ENCODE measurements at places on chromosomes 16 and 17.

DNA sequence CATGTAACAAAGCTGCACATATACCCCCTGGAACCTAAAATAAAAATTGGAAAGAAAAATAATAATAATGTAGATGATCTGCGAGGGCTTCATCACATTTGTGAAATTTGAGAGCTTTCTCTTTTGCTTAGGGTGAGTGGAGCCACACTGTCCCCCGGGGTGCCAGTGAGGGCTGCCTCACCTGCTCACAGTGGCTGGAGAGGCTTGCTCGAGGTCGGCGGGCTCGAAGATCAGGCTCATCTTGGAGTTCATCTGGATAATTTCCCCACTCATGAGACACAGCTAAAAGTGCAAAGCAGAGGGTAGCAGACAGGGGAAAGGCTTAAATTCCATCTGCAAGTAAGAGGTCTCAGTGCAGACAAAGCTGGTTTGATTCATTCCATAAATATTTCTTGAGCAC is 123.8 kb downstream of the DNAH3 start:
- no peak overlapping the region for H3K4me3 ChIP-seq
- DNase-seq: no peak
- no peaks in the 10 kb centered on the region for H3K36me3 ChIP-seq
- no peaks in the 10 kb centered on the region for H3K27me3 ChIP-seq

- no peak for DNase-seq
- H3K4me3 ChIP-seq: no peak overlapping the region
- H3K27me3 ChIP-seq: no peaks in the 10 kb centered on the region
- no peaks in the 10 kb centered on the region for H3K4me1 ChIP-seq
Observed at GRCh38 chr17:78642707-78643106, 65.5 kb upstream of the DNAH17 start.

- no peaks in the 10 kb centered on the region for H3K27me3 ChIP-seq
- no peak overlapping the region for H3K27ac ChIP-seq
- H3K4me1 ChIP-seq: peaks cover 32% of the 10 kb centered on the region
Observed at GRCh38 chr17:50275279-50275678, 1.0 kb downstream of the TMEM92 start.

GRCh38 chr16:27927266-27927901 is 136.1 kb downstream of the GSG1L start:
- no peak overlapping the region for H3K4me3 ChIP-seq
- no peaks in the 10 kb centered on the region for H3K27me3 ChIP-seq
- no peaks in the 10 kb centered on the region for H3K36me3 ChIP-seq
- DNase-seq: no peak

DNA sequence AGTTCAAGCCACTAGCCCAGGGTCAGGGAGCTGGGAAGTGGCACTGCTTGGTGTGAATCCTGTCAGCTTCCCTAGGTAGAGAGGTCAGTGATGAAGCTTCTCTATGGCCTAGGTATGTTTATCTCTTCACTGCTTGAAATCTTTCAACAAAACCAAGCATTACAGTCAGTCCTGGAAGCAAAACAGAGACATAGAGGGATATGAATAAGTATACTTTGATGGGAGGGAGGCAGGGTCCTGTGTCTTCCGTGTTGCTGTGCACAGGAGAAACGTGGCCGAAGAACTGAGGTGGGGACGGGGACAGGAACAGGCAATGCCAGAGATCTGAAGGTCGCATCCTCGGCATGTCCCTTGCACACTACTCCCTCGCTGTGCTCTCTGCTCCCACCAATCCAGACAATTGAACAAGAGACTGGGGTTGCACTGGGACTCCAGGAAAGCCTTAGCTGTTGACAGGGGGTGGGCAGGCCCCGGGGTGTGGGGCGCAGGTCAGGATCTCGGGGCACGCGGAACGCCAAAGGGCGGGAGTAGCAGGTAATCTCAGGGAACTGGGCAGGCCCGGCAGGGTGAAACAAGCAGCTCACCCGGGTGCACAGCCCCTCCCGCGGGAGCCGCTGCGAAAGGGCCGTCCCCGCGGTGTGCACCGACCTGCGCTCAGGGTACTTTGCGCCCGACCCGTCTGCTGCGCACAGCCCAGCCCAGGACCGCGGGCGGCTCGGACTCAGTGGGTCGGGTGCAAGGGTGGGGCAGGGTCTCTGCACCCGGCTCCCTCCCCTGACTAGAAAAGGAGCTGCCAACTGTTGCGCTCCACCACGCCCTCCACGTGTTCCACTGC is at the start of gene MT1H:
Gene MT1H (plus strand): TSS at position 810 of the 835 bp plus-strand sequence. CDS start 71 bp downstream, outside the sequence.
- peak within 1 kb of the TSS; percentile 16 for H3K4me3 ChIP-seq
- no peak within 1 kb of the TSS for H3K27ac ChIP-seq
- H3K4me1 ChIP-seq: peaks cover 23% of the 10 kb centered on the region
- no peaks in the 10 kb centered on the region for H3K36me3 ChIP-seq
- no peaks in the 10 kb centered on the region for H3K27me3 ChIP-seq

DNA sequence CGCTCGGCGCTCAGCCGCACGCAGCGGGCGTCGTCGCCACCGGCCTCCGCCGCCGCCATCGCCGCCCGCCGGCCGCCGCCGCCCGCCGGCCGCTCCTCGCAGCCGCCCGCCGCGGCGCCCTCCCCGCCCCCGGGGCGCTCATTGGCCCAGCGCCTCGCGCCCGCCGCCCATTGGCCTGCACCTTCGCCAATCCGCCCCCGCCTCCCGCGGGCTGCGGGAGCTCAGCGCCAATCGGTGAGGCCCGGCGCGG is at the start of gene PGP:
Gene PGP (minus strand): TSS at position 122 of the 250 bp plus-strand sequence. CDS start 63 bp downstream, at position 59.
- peaks cover 4% of the 10 kb centered on the region for H3K36me3 ChIP-seq
- peaks cover 31% of the 10 kb centered on the region for H3K4me1 ChIP-seq
- H3K4me3 ChIP-seq: peak within 1 kb of the TSS; percentile 76
- DNase-seq: no peak
- no peaks in the 10 kb centered on the region for H3K27me3 ChIP-seq
- H3K27ac ChIP-seq: peak within 1 kb of the TSS; percentile 84

DNA sequence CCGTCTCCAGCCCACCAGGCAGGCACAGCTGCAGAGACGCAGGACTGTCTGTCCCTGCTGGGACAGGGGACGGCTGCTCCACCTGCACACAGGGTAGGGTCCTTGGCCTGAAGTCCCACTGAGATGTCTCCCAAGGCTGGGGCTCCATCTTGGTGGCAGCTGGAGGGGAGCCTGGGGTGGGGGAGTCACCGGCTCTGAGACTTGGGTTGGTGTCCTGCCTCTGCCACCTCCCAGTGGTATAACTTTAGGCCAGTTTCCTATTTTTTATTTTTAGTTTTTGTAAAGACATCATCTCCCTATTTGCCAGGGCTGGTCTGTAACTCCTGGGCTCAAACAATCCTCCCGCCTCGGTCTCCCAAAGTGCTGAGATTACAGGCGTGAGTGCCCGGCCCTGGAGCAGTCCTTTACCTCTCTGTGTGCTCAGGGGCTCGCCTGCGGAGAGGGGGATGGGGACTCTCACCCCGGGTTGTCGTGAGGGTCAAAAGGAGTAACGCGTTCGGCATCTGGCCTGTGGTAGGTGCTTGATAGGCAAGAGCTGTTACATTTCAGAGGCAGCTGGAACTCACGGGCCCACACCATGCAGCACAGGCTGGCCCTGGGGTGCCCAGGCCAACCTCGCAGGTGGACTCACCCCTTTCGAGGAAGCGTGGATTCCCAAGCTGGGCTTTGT is 46.6 kb upstream of the DOC2B start:
- no peaks in the 10 kb centered on the region for H3K36me3 ChIP-seq
- H3K27me3 ChIP-seq: no peaks in the 10 kb centered on the region
- no peaks in the 10 kb centered on the region for H3K4me1 ChIP-seq
- no peak for DNase-seq
- no peak overlapping the region for H3K27ac ChIP-seq

DNA sequence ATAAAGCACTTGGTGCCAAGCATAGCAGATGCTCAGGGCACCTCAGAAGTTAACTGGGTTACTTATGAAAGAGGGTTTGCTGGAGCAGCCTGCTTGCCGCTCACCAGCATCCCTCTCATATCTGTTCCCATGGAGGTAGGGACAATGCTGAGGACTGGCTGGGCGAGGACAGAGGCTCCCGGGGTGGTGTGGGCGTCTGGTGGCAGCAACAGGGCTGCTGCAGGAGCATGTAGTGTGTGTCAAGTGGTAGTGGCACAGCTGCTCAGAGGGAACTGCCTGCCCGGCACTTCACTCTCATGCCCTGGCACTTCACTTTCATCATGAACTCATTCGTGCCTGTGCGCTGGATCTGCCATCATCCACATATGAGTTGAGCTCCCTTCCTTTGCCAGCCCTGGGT is 26.9 kb upstream of the ZNHIT3 start:
- H3K36me3 ChIP-seq: no peaks in the 10 kb centered on the region
- no peak for DNase-seq
- H3K4me1 ChIP-seq: peaks cover 7% of the 10 kb centered on the region
- no peaks in the 10 kb centered on the region for H3K27me3 ChIP-seq

- no peaks in the 10 kb centered on the region for H3K36me3 ChIP-seq
- no peak overlapping the region for H3K27ac ChIP-seq
- H3K4me1 ChIP-seq: no peaks in the 10 kb centered on the region
- no peak overlapping the region for H3K4me3 ChIP-seq
- no peaks in the 10 kb centered on the region for H3K27me3 ChIP-seq
Observed at GRCh38 chr16:82201926-82202325, 31.9 kb upstream of the MPHOSPH6 start.

DNA sequence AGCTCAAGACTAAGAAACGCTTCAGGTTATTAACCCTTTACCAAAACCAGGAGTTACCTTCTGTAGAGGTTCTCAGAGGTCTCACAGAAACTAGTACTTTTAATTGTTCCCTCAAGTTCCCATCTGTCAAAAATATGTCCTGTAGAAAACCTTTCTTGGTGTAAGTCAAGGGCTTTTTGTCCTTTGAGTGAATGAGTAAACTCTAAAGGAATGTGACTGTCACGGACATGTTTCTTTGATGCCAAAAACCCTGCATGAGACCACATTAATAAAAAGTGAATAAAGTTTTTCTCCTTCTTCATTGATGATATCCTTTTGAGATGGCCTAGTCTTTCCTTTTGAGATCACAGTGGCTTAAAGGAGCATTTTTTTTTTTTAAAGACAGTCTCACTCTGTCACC is 102.9 kb downstream of the NLK start:
- H3K36me3 ChIP-seq: no peaks in the 10 kb centered on the region
- H3K4me3 ChIP-seq: no peak overlapping the region
- no peaks in the 10 kb centered on the region for H3K4me1 ChIP-seq
- no peak overlapping the region for H3K27ac ChIP-seq
- DNase-seq: no peak
- no peaks in the 10 kb centered on the region for H3K27me3 ChIP-seq

GRCh38 chr17:63399856-63400255 is 46.2 kb downstream of the CYB561 start:
- H3K36me3 ChIP-seq: no peaks in the 10 kb centered on the region
- H3K4me3 ChIP-seq: no peak overlapping the region
- peaks cover 21% of the 10 kb centered on the region for H3K4me1 ChIP-seq
- no peak for DNase-seq

DNA sequence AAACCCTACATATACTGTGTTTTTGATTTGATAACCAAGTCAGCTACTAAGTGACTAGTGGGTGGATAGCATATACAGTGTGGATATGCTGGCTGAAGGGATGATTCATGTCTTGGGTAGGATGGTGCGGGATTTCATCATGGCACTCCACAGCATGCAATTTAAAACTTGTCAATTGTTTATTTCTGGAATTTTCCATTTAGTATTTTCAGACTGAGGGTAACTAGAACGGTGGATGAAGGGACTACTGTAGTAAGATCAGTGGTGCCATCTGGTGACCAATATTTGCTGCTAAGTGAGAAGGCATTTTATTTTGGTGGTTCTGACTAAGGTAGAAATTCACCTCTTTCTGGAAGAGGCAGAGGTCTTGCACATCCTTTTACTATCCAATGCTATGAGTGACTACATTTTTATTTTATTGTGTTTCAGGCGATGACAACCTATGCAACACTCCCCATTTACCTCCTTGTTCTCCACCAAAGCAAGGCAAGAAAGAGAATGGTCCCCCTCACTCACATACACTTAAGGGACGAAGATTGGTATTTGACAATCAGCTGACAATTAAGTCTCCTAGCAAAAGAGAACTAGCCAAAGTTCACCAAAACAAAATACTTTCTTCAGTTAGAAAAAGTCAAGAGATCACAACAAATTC is 3.1 kb downstream of the CDC6 start:
- H3K27me3 ChIP-seq: no peaks in the 10 kb centered on the region
- DNase-seq: no peak
- peaks cover 17% of the 10 kb centered on the region for H3K4me1 ChIP-seq
- H3K36me3 ChIP-seq: no peaks in the 10 kb centered on the region
- peak overlapping the region; percentile 42 for H3K27ac ChIP-seq

DNA sequence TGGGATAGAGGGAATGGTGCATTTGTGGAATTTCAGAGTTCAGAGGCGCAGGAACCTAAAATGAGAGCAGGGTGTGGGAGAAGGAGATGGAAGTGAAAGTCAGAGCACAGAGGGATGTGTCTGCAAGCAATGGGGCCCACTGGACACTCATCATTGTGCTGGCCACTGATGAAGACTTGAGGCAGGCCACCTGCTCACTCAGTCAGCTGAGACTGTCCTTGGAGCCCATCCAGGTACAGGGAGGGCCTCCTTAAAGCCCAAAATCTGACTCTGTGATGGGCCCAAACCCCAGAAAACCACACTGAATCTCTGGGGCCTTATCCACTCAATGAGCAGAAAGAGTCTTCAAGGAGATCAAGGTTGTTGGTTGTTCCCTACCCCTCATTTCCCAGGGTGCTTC is 5.6 kb downstream of the GP2 start:
- no peak overlapping the region for H3K4me3 ChIP-seq
- H3K36me3 ChIP-seq: no peaks in the 10 kb centered on the region
- no peaks in the 10 kb centered on the region for H3K4me1 ChIP-seq
- H3K27ac ChIP-seq: no peak overlapping the region

DNA sequence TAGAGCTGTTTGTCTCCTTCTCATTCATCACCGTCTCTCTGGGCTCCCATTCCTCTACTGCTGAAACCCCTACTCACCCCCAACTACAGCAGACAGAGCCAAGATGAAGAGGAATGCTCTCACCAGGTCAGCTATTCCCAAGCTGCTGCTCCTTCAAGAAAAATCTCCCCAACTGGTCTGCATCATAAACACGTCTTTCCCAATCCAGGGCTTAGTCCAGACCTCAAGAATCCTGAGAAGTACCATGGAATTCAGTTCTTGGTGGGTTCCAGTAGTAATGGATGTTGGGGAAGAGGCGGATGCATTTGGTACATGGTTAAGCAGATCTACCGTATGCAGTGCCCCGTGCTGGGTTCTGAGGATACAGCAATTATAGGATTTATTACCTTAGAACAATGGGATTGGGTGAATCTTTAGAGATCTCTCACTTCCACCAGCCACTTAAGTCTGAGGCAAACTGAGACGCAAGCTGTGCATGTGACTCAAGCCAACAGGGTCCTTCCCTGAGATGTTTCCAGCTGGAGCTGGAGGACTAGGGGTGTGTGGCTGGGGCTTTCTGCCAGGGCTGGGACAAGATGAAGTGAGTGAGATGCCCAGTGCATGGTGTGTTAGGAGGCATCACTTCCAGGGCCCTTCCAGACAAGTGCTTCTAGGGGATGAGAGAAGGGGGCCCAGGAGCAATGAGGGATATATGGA is 232.7 kb upstream of the CDH5 start:
- DNase-seq: no peak
- H3K36me3 ChIP-seq: no peaks in the 10 kb centered on the region
- H3K27ac ChIP-seq: no peak overlapping the region
- no peak overlapping the region for H3K4me3 ChIP-seq
- peaks cover 11% of the 10 kb centered on the region for H3K4me1 ChIP-seq
